ENCODE measurements at places on chromosomes 5 and 9. TPM values are rescaled to one million over a fixed set of nuclear protein-coding genes. Genes with fewer than 3 reads are reported as not detected.

Gene PCDHB7
- 6.2 TPM for total RNA-seq

Gene COL15A1
- 1.3 TPM for total RNA-seq

Gene NOL8
- total RNA-seq = 38.4 TPM

Gene IFNA5
- not detected for total RNA-seq

Gene LECT2
- total RNA-seq = not detected

Gene EGR1
- 17.6 TPM for total RNA-seq

Gene PLAC8L1
- total RNA-seq = 3.3 TPM

Gene ANGPTL2
- total RNA-seq = 9.0 TPM

Gene ROR2
- total RNA-seq = 0.65 TPM

Gene TLX3
- total RNA-seq = not detected

Gene BAAT
- total RNA-seq = 1.8 TPM

Gene WDR38
- not detected for total RNA-seq

Gene PAEP
- total RNA-seq = not detected

Gene UBE2QL1
- 56.7 TPM for total RNA-seq

Gene PCDHB10
- total RNA-seq = 11.5 TPM

Gene PCDHB12
- total RNA-seq = 11.5 TPM

Gene RIGI
- 6.5 TPM for total RNA-seq

Gene ANKRD34B
- total RNA-seq = 0.73 TPM

Gene PCSK1
- 23.4 TPM for total RNA-seq

Gene HACD4
- total RNA-seq = 3.1 TPM

Gene GARIN3
- total RNA-seq = not detected

Gene PIP5KL1
- 4.0 TPM for total RNA-seq

Gene IL3
- total RNA-seq = not detected

Gene STPG3
- not detected for total RNA-seq

Gene FAM163B
- total RNA-seq = 92.3 TPM

Gene CORO2A
- 5.8 TPM for total RNA-seq

Gene CARD9
- total RNA-seq = 3.4 TPM

Gene ENTREP1
- 48.0 TPM for total RNA-seq

Gene LCN9
- total RNA-seq = not detected

Gene CD180
- 1.1 TPM for total RNA-seq

Gene SPATA31E1
- total RNA-seq = 0.17 TPM

Gene LCN2
- not detected for total RNA-seq

Data from dorsolateral prefrontal cortex (tissue), 122 donors.